ENCODE measurements at places on chromosomes 1 and 21.

- DNase-seq: peak; percentile 85
Measured at GRCh38 chr1:30085811-30086770, 637.3 kb downstream of the MATN1 start.

DNA sequence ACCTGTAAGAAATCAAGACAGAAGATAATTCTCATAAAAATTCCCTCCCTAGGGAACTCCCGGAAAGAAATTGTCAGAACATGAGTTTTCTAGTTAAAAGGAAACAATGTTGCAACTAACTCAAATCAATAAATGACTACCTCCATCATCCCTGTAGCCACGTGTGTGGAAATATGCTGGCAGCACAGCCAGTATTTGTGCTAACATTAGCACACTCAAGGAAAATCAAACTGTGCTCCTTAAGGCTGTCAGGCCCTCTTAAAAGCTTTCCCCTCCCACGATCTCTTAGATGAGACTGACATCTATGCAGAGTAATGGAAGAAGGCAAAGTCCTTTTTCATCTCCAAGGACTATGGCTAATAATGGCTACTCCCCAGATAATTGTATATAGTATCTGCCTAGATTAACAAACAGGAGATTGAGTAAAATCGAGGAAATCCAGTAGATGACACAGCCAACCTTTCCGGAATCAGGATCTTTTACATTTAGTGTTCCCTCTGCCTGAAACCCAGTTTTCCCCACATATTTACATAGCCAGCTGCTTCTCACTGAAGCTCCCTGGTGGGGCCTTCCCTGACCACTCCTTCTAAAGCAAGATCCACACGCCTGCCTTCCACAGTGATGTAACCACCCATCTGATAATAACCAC lies 50.9 kb upstream of the NR5A2 start:
- DNase-seq: peak; percentile 60

DNA sequence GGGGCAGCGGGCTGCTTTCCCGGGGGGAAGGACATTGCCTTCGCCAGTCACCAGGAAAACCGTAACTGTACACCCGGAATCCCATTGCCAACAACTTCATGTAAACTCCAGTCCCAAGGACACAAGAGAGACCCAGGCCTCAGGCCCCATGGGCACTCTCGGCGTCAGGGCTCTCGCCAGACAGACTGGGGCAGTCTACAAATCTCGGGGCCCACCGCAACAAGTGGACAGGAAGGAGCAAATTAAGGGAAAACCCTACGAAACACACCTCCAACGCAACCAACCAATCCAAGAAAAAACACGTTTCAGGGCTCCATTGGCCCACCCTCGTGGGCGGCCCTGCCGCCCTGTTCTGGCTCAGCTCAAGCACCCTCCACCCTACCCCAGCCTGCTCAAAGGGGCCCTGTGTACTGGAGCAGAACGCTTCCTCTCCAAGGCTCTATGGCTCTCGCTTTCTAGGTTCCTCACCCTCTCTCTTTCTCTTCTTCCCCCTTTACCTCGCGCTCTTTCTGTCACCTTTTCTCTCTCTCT lies 4.6 kb upstream of the ZNF678 start:
- no peak for DNase-seq

- no peak for DNase-seq
Measured at GRCh38 chr1:97806996-97807520, 113.8 kb downstream of the DPYD start.

- no peak for DNase-seq
Measured at GRCh38 chr1:89703469-89703868, 70.5 kb downstream of the LRRC8C start.

- peak; percentile 96 for DNase-seq
Measured at GRCh38 chr21:31558962-31559367, 100.5 kb upstream of the SOD1 start.

- DNase-seq: no peak
Measured at GRCh38 chr1:173383351-173383750, 93.8 kb upstream of the PRDX6 start.

GRCh38 chr1:153032677-153033308 lies 1.8 kb downstream of the SPRR1B start:
- no peak for DNase-seq

- peak; percentile 74 for DNase-seq
Measured at GRCh38 chr1:17596651-17597509, 57.4 kb downstream of the ARHGEF10L start.

- DNase-seq: no peak
Measured at GRCh38 chr21:22224261-22224660, 1226.1 kb downstream of the NCAM2 start.

DNA sequence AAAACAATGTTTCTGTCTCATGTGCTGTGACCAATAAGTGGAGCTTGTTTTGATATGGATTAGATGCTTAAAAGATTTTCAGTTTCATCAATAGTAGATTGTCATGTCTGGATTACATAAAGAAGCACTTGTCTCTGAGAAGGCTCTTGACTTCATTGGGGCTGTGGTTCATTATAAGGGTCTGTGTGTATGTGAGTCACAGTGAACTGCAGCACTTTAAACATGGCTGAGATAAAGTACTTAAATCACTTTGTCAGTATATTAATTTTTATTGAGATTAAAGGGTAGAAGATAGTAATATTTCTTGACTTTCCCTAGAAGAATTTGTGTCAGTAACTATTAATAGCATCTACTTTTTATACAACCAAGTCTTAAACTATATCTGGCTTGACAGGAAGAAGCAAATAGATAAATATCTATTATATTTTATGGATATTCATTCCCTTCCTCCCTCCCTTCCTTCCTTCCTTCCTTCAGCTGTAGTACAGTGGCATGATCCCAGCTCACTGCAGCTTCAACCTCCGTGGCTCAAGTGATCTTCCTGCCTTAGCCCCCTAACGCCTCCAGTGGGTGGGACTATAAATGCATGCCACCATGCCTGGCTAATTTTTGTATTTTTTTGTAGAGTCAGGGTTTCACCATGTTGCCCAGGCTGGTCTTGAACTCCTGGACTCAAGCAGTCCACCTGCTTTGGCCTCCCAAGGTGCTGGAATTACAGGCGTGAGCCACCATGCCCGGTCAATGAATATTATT lies 48.8 kb downstream of the ZFYVE9 start:
- no peak for DNase-seq

DNA sequence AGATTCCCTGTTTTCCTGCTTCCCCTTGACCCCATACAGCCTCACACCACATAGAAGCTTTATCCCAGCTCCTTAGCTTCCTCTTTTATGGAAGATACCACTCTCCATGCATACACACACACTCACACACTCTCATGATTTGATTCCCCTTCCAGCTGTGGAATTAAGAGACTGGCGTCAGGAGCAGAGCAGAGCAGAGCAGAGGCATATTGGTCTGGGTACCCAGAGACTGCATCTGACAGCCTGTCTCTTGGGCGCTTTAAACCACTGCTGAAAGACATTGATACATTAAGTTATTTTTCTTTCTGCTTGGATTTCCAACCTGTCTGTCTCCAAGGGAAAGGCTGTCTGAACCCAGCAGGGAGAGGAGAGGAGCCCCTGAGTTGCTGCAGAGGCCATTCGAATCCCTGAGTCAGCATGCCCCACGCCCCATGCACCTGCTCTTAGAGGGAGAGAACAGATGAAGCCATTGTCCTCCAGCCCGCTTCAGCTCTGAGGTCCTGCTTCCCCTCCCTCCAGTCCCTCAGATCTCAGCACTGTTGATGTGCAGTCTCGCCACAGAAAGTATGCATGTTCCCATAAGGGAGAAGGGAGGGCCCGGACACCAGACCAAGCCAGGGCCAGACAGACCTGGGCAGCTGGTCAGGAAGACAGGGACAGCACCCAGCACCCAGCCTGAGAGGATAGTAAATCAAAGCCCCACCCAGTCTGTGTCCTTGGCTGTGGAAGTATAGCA lies 66.7 kb upstream of the GJB5 start:
- peak; percentile 26 for DNase-seq

GRCh38 chr1:166975361-166976129 lies at the start of gene ILDR2:
ILDR2 (minus strand) TSS chr1:166975540; CDS start chr1:166975268, 272 bp downstream.
- DNase-seq: peak; percentile 65

- DNase-seq: no peak
Measured at GRCh38 chr1:183480971-183481441, 8.7 kb downstream of the SMG7 start.

DNA sequence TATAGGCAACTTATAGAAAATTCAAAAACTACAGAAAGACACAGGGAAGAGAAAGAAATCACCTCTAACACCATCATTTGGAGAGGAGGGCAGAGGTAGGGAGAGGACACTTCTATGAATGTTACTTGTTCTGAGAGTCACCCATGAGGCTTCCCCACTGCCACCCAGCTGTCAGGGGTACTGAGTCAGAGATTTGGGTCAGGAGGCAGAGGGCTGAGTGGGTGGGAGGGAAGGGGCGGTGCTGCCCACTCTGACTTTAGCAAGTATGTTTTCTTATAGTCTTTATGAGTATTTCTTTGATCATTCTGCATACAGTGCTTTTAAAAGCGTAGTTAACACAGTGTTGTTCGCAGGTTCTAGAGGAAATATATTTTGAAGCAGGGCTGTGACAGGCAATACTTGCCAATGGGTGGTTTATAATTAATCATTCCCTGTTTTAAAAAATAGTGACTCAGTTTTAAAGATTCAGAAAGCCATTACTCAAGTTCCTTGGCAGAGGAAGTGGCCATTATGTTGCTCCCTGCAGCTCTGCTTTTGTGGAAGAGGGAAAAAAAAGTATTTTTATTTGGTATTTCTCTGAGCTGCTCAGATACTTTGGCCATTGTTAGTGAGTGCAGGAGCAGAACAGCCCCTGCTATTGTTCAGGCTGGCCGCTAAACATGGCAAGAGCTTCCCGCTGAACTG lies 18.3 kb downstream of the IL6R start:
- DNase-seq: no peak

GRCh38 chr21:34091032-34091431 lies 17.7 kb downstream of the MRPS6 start:
- DNase-seq: no peak

GRCh38 chr1:158362482-158362881 lies 8.8 kb downstream of the CD1E start:
- DNase-seq: no peak

- peak; percentile 46 for DNase-seq
Measured at GRCh38 chr21:42171091-42172053, 47.6 kb upstream of the ABCG1 start.

- DNase-seq: no peak
Measured at GRCh38 chr1:238005116-238005515, 114.4 kb upstream of the ZP4 start.

- no peak for DNase-seq
Measured at GRCh38 chr1:232327269-232327668, 302.7 kb downstream of the SIPA1L2 start.

GRCh38 chr1:78236716-78237115 lies 190.9 kb downstream of the GIPC2 start:
- no peak for DNase-seq

GRCh38 chr1:200073286-200073637 lies 45.8 kb downstream of the NR5A2 start:
- no peak for DNase-seq

- peak; percentile 71 for DNase-seq
Measured at GRCh38 chr21:36783612-36784374, 84.9 kb downstream of the SIM2 start.

DNA sequence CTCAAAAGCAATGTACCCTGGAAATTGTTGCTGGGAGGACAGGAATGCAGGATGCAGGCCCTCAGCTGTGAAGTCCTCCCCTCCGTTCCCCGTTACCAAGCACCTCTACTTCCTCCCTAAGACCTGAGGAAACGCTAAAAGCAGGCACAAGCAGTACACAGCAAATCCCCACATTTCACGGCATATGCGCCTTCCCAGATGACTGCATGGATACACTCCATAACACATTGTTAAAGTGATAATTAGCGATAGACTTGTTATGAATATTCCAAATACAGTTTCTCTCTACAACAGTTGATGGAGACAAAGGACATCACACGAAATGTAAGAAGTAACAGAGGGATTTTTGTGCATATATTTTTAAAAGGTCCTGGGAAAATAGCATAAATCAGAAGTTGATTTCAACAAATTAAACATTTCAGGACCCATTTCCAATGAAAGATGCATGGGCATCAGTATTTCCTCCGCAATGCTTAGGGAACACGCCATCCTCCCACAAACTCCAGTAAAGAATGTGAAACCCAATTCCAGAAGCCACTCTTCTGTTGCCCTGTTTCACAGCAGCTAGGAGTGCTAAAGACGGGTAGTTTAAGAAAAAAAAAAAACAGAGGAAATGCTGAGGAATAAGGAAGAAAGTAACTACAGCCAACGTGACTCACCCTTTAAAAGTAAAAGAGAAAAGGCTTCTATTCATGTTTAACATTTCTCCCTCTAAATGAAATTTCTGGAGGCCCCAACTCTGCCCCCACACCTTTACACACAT lies 75.5 kb downstream of the HIVEP3 start:
- DNase-seq: no peak

- no peak for DNase-seq
Measured at GRCh38 chr1:178434360-178434759, 62.4 kb downstream of the CLEC20A start.

DNA sequence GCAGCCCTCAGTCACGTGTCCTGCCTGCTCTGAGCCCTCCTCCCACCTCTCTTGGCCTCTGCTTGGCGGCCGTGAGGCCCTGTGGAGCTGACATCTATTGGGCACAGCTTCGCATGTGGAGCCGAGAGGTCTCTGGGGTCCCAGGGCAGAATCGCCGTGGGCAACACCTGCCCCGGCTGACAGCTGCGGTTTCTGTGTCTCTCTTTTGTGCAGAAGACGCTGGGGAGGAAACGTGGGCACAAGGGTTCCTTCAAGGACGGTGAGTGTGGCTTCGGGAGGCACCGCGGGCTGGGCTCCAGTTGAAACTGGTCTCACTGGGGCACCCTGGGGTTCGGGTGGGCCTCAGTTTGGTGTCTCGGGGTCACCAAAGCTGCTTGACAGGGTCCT lies 11.5 kb downstream of the ARHGEF16 start:
- DNase-seq: no peak

DNA sequence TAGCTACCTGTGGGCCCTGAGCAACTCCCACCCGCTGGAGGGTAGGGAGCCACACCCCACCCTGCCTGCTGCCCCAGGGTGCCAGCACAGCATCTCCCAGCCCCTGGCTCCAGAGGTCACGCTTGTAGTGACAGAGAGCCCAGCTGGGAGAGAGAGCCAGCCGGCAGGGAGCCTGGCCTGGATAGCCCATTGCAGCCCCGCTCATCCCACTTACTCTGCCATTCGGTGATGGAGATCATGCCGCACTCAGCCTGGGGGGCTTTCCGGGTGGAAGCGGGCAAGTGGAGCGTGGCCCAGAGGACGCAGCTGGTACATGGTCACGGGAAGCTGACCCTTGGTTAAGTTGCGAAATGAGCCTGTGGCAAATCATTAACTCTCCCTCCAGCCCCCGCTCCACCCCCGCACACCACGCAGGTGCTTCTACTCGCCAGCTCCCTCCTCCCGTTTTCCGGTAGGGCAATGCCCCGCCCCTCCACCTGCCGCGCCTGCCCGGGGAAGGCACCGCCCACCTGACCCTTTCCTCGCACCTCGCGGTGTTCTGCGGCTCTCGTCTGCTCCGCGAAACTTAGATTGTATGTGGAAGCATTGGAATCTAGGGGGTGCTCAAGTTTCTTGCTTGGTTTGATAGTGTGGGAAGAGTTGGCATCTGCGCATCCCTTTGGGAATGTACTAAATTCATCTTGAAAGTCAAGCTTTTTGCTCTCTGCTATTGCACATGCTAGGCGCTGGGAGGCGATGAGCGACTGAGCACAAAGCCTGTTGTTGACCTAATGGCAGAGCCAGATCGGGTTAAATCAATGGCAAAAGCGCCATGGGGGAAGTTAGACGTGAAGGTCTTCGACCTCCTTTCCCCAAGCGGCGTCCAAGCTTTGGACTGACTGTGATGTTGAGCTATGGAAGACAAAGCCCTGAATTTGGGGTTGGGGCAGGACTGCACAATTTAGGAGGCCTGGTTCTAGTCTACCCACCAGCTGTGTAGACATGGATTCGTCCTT lies at the start of gene GOLT1A:
Gene GOLT1A (minus strand): TSS at position 321 of the 995 bp plus-strand sequence. CDS start 82 bp downstream, at position 239.
- peak; percentile 92 for DNase-seq

- DNase-seq: no peak
Measured at GRCh38 chr21:44548381-44548780, 2.9 kb downstream of the KRTAP10-2 start.

- no peak for DNase-seq
Measured at GRCh38 chr1:10856863-10857598, 60.6 kb upstream of the CASZ1 start.

Data from hepatocyte (in vitro differentiated cells).